ENCODE measurements at places on chromosomes 16 and 17.

DNA sequence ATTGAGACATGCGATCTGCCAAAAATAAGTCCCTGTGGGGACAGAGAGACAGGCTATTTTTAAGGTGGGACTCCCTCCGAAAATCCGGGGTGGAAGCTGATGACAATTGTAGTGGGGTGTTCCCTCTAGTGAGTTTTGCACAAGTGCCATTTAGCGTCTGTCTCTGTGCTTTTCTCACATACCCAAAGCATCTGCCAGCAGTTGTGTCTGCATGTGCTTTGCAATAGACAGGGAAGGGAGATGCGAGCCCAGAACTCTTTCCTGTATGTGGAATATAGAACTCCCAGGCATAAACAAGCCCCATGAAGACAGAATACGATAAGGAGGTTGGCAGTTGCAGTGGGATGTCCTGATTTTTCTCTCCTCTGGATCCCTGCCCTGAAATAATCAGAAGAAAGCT lies 282.7 kb upstream of the XYLT1 start:
- no peak for DNase-seq

- no peak for DNase-seq
Measured at GRCh38 chr16:64916051-64916450, 205.8 kb downstream of the CDH11 start.

GRCh38 chr17:70138291-70138865 lies 31.0 kb upstream of the KCNJ2 start:
- no peak for DNase-seq

DNA sequence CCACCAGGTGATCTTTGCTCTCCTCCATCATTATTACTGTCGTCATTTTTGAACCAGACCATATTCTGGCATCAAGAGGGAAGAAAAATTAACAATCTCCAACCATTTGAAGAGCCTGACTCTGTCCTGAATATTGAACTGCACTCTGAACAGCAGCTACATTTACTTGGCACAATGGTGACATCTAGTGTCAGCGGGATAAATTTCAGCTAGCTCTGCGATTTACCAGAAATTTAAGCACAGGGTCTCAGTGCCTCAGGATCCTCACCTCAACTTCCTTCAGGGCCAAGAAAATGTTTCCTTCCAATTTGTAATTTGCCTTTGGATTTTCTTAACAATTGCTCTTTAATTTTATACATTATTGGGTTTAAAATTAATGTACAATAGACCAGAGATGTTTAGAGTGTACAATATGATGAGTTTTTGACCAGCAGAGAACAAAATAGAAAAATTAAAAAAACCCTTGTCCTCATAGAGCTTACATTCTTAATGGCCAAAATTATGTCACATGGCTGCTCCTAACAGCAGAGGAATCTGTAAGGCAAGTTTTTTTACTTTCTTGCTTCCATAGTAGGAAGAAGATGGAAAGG lies 10.7 kb upstream of the ZNF19 start:
- peak; percentile 61 for DNase-seq

DNA sequence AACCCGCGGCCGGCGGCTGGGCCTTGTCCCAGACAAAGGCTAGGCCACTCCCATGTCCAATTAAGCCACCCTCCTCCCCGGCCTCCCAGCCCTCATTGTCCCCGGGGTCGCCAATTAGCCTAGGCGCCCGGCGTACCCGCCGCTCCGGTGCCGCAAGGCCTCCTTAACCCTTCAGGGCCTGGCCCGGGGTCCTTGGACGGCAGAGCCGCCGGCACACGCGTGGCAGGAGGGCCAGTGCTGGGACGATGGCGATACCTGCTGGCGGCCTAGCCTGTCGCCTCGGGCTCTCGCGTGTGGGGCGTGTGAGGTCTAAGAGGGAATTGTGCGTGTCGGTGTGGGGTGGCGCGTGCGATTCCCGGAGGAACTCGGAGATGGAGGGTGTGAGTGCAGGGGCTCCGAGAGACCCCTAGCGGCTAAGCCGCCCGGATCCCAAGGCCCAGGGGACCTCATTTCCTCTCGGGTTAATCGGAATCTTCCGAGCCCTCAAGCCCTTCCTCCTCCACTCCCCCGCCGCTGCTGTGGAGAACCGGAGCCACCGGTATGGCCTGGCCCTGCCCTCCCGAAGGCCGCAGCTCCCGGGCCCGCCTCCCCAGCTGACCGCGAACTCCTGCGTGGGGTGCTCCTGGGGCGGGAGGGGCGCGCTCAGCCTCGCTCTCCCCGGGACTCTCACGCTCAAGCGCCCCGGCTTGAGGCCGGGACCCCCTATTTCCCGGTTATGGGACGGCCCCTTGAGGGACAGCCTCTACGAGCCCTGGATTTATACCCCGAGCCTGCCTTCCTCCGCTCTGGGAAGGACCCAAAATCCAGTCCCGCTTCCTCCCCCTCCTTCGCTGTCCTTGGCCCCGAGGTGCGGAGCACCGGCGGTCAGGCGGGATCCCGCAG lies 11.9 kb downstream of the TBX2 start:
- peak; percentile 97 for DNase-seq

- no peak for DNase-seq
Measured at GRCh38 chr16:58284031-58284430, 10.8 kb downstream of the PRSS54 start.

DNA sequence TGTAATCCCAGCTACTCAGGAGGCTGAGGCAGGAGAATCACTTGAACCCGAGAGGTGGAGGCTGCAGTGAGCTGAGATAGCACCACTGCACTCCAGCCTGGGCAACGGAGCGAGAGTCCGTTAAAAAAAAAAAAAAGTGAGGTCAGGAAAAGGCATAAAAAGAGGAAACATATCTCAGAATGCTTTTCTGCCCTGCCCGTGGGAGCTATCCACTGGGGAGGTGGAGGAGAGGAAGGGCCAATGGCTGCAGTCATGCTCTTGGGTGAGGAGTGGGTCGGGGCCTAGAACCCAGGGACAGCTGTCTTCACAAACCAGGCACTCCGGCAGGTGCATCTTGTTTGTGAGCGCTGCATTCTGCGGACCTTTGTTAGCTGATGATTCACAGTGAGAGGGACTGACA lies 60.0 kb upstream of the CDC42EP4 start:
- DNase-seq = no peak

DNA sequence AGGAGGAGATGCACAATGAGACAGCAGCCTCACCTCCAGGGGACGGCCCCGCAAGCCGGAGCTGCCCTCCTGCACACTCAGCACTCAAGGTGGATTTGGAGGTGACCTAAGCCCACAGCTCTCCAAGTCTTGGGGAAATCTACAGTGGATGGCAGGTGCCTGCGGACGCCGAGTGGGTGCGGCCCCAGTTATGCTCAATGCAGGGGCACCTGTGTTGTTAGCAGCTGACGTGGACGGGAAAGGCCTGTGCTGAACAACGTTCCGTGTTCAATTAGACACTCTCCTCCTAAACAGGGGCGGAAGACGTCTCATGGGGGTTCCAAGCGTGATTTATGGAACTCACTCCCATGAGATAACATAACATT lies 22.0 kb upstream of the METRNL start:
- DNase-seq = no peak

DNA sequence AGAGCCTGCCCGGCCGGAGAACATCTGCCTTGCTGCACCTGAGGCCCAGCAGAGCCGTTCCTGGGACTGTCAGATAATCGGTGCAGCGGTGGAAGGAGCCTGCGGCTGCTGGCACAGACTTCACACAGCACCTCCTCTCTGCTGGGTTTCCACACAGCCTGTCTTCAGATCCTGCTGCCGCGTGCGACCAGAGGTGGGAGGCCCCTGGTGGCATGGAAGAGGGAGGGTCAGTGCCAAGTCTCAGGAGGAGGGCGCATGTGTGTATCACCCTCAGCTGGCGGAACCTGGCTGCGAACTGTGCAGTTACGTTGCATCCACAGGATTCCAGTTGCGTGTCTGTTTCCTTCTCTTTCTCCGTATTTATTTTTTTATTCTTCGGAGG lies 3.3 kb downstream of the CDK5R1 start:
- peak; percentile 41 for DNase-seq

GRCh38 chr17:57444682-57445450 lies 188.5 kb downstream of the MSI2 start:
- no peak for DNase-seq

- DNase-seq = no peak
Measured at GRCh38 chr16:14649816-14650215, 17.1 kb downstream of the BFAR start.

GRCh38 chr17:13114601-13115031 lies 96.8 kb upstream of the ELAC2 start:
- peak; percentile 80 for DNase-seq

DNA sequence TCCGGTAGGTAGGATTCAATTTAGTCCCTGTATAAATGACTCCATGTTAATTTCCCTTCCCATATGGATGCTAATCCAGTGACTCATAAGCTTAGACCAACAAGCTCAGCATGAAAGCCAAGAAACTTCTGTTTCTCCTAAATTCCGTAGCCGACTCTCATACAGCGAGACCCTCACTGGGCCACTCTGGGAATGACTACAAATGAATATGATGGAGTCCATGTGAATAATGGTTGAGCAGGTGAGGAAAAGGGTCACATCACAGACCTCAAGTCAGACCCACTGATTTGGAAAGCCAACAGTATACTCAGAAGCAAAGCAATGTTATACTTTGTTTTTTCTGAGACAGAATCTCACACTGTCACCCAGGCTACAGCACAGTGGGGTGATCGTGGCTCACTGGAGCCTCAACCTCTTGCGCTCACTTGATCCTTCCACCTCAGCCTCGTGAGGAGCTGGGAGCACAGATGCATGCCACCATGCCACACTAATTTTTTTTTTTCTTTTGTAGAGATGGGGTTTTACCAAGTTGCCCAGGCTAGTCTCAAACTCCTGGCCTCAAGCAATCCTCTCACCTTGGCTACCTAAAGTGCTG lies 14.6 kb downstream of the RSL1D1 start:
- DNase-seq = no peak

GRCh38 chr17:40069751-40070708 lies 7.3 kb downstream of the THRA start:
- DNase-seq = peak; percentile 42

DNA sequence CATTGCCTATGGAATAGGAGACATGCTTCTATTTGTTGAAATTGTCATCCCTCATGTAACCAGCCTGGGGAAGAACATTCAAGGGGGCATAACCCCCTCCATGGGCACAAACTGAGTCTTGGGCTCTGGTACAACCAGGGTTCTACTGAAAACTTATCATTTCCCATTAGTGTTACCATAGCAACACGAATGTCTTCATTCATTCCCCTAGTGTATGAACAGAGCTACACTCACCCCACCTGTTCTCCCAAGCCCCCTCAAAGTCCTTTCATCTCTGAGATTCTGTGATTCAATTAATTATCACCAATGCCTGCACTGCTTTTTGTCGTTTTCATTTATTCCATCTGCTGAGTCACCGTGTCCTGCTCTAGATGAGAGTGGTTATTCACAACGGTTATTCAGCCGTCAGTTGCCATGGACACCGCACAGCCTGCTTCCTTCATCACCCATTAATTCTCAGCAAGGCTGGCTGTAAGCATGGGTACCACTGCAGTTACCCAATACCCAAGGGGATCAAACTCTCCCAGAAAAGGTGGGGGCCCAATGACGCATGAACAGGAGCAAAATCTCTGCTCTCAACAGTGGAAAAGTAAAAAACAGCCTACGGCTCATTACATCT lies 1.6 kb upstream of the GAST start:
- DNase-seq = peak; percentile 74

GRCh38 chr17:42475121-42475520 lies 16.4 kb downstream of the ATP6V0A1 start:
- no peak for DNase-seq

DNA sequence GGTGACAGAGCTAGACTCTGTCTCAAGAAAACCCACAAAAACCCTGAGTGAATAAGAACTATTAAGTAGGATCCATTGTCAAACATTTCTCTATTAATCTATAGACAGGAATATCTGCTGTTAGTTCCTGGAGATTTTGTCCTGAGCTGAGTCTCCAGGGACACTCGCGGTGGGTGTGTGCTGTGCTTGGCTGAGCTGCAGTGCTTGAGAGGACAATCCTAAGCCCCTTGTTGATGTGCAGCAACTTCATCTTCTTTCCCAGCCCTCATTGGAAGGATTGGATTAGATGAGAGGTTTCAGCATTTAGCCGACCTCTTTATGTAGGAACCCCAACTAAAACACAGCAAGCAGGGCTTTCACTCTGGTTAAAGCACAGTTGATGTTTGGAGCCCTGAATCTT lies 33.3 kb downstream of the NDEL1 start:
- DNase-seq = no peak

DNA sequence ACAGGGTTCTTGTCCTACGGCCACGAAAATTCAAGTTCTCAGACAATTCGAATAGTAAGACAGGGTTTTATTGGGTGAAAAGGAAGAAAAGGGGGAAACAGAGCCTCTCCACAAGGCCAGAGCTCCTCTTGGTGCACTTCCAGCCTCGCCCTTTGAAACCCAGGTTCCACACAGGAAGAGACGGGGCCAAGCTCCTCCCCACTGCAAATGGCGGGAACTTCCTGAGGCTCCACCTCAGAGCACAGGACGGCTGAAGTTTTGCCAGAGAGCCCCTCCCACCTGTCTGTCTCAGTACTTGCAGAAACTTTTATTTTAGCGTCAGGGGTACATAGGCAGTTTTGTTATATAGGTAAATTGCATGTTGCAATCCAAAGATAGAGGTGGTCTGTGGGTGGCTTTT lies 165.7 kb upstream of the CDH8 start:
- no peak for DNase-seq

- DNase-seq = no peak
Measured at GRCh38 chr17:52143542-52143941, 15.0 kb downstream of the CA10 start.

DNA sequence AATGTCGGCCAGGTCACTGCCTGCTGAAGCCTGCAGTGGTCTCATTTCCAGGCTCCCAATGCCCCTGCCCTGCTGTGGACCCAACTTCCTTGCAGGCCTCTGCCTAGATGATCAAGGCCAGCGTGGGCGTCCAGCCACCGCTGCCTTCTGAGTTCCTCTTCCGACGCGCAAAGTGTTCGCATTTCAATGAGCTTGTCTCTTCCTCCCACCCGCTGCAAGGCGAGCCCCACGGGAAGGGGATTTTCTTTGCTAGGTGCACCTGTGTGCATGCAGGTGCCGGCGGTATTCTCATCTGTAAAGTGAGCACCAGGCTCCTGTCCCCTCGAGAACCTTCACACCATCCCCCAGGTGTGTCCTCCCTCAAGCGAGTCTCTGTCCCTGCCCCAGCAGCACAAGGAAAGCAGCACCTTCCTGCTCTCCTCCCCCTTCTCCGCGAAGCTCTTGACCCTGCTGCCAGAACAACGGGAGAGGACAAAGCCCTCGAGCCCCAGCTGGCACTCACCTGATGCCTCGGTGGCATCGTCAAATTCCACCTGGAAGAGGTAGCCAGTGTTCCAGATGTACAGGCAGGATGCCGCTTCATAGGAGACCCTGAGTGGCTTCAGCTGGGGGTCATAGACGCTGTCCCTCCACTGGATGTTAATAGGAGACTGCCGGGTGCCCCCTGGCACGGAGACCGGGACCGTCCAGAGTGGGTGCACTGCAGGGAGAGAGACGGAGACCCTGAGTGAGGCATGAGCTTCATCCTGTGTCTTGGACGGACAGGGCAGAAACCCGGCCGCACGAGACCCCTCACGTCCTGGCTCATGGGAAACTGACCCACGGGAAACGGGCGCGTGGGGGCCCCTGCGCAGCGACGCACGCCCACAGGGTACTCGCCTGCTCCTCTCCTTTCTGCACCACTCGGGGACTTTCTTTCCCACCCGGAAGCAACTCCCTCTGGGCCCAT lies 9.8 kb downstream of the CA5A start:
- no peak for DNase-seq

- peak; percentile 86 for DNase-seq
Measured at GRCh38 chr17:63478814-63479494, 2.1 kb downstream of the ACE start.

All from SK-N-DZ (cell line).